Kidney epithelial cell (primary cell): ENCODE measurements at places on chromosomes 11 and 22. TPM values are rescaled to one million over a fixed set of nuclear protein-coding genes. Genes with fewer than 3 reads are reported as not detected.

DNA sequence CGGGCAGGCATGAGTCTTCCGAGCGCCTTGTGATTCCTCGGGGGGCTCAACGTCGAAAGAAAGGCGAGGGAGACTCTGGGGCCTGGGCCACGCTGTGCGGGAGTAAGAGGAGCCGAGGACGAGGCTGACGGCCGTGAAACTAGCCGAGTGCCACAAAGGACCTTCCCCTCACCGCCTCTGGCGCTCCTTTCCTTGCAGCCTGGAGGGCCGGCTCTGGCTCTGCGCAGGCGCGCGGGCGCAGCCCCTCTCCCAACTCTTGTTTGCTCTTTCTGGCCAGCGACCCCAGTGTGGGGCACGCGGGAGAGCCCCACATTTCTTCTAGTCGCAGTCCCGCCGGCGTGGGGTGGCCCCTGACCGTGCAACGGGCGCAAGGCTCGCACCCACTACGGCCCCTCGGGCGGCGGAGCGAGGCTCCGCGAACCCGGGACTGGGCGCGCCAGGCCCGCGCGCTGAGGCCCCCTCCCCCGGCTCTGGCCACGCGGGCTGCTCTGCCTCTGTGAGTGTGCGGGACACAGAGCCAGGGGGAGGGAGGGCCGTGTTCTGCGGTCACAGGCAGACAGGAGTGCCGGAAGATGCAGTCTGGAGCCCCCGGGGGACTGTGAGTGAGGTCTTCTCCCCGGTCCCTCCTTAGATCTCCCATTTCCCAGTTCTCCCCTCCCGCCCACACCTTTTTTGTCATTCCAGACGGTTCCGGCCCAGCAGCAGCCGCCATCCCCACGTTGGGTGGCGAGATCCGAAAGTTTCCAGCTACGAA lies 1.0 kb upstream of the TOB2 start:
- DNase-seq = no peak

DNA sequence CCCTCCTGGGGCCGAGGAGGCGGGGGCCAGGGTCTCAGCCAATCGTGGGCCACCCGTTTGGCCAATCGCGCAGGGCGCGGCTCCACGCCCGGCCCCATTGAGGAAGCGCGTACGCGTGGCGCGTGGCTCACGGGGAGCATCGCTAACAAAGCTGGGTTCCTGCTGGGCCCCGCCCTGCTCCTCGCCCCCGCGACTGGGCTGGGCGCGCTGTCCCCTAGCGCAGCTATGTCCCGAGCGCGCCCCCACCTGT lies 614 bp upstream of the ASCL2 start:
- no peak for DNase-seq

GRCh38 chr11:65456418-65456817 lies 33.8 kb downstream of the NEAT1 start:
- no peak for DNase-seq

DNA sequence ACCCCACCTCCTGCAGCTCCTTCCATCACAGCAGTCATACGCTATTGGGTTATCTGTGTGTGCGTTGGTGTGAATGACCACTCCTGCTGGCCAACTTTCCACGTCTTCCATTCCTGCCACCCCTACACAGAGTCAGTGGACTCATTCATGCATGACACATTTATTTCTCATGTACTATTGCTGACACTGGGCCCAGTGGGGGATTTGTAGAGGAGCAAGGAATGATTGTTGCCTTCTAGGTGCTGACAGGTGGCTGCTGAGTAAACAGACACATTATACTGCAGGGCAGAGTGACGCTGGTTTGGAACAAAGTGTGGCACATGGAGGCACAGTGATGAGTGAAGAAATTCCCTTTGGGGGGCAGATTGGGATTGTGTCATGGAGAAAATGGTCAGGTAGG lies 113.9 kb downstream of the CCDC81 start:
- no peak for DNase-seq

GRCh38 chr11:120952461-120953434 lies 71.2 kb upstream of the TBCEL start:
- DNase-seq = peak; percentile 26

DNA sequence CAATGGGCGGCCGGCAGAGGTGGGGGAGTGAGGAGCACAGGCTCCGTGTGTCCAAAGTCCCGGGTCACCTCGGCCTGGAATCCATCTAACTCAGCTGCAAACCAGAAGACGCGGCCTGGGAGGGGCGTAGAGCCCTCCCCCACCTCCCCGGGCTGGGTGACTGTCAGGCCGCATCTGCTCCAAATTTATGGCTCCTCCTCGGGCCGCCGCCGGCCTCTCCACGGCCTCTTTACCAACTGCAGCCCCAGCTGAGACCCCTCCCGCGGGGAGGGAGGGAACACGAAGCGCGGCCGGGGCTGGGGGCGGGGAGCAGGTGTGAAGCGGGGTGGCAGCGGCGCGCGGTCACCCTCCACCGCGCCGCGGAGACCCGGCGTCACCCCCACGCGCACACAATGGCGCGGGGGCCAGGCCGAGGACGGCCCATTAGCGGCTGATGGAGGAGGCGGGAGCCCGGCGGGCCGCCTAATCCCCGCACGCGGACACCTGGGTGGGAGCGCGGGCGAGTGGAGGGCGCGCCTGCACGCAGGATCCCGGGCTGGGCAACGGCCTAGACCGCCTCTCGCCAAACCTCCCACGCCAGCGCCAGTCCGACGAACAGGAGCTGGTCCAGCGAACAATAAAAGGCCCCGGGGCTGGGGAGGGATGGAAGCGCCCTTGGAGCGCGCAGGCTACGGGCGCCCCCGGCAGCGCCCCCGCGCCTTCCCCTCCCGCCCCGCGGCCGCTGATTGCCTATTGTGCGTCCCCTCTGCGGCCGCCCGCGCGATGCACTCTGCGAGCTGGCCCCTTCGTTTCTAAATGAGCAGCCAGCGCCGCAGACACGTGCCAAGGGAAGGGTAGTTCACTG lies 25.9 kb upstream of the ROBO3 start:
- DNase-seq = no peak

DNA sequence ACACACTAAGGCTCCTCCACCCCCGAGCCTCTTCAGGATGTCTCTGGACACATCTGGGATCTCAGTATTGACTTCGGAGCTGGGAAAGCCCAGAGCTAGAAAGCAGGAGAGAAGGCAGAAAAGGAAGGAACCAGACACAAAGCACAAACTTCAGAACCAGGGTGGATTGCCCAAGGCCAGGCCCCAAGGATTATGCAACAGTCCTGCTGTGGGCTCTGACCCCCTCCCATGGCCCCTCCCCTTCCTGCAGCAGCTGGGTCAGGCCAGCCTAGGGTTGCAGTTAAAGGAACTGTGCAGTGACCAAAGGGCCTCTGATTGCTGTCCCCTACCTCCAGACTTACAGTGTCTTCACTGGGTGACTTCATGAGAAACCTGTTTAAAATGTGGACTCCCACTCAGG lies 5.3 kb downstream of the KCNE3 start:
- DNase-seq = no peak

ME3 gene
- 35.7 and 43.1 TPM in 2 replicates for total RNA-seq

LIMK2 gene
- 37.2 and 41.4 TPM in 2 replicates for total RNA-seq

MS4A1 gene
- not detected in 2 replicates for total RNA-seq

HEPHL1 gene
- total RNA-seq = not detected in 2 replicates
